ENCODE measurements at places on chromosomes 2 and 18.

DNA sequence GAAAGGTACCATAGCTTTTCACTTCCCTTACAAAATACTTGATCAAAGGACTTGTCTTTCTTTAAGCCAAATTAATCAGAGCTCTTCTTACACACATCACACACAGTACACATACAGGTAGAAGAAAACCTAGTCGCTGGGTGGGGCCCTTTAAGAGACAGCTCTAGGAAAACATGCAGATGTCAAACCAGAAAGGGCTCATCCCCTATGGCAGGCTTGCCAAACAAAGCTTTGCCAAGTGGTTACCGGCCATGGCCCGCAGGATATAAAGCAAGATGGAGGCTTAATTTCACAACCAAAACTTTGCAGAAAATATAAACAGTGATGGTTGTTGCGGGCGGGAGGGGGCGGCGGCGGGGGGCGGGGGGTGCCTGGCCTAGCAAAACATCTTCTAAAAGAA, 2156.0 kb upstream of the PIK3C3 start:
- DNase-seq: no peak

GRCh38 chr18:74532511-74533025, 1.7 kb upstream of the CNDP1 start:
- DNase-seq: no peak

DNA sequence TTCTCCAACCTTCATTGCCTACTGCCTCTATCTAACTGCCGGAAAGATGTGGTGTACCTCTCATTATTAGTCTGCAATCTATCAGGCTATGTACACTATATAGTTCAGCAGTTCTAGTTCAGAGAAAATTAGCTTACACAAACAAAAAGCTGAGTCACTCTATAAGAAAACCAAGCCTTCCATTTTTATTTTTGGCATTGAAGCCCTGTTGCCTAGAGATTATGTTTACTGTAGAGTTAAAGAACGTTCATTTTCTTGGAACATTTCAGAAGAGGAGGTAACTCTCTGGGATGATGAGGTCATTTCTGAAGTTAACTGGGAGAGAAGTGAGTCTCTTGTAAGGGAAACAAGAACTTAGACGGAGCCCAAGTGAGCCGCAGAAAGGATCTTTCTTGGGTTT, 133.5 kb downstream of the FAM124B start:
- DNase-seq: no peak

DNA sequence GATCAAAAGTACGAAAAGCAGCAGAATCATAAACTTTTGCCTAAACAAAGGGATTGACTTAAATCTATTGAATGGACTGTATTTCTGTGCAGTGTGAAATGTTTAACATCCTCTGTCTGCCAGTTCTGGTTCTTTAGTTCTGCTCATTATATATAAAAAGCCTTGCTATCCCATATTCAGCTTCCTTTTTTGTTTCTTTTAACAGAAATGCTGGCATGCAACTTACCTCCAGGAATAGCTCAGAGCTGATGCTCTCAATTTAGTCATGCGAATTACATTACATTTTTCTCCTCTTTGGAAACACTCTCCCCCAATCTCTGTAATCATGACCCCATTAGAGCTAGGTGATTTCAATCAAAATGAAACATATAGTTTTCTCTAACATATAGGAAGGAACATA, 73.6 kb downstream of the SPHKAP start:
- no peak for DNase-seq

DNA sequence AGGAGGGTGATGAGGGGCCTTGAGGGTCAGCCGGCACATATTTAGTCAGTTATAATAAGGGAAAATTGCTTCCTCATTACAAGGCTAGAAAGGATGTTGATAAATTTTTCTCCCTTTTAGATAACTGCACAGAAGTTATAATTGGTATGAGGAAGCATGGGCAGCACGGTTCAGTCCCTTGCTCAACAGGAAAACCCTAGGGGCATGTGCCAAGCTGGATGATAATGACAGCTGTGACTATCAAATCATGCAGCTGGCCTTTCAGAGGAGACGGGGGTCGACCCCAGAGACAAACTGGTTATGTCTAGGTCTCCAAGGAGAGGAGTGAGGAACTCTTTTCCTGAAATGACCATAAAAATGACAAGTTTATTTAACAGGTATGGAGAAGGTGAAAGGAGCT, 448.1 kb upstream of the VRK2 start:
- no peak for DNase-seq

- no peak for DNase-seq
These were observed 55.4 kb downstream of the MAP4K3 start for GRCh38 chr2:39381653-39382052.

DNA sequence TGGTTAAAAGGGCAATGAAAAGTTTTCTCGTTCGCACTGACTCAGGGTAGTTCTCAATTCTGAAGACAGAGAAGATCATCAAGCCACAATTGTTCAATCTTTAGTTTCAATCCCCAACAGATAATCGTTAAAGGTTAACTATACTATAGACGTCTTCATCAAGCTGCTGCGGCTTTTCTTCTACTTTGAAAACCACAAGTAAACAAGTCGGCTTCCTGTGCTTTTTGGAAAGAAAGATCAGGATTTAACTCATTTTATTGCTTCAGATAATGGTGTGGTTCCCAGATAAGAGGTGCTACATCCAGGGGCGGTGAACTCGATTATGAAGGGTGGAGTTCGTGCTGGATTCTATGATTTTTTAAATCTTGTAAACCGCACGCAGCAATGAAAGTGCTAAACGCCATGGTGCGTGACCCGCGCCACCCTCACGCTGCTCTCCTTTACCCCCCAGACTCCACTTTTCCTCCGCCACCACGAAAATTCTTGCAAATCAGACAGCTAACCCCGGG, 545 bp upstream of the CDCA7 start:
- peak; percentile 84 for DNase-seq

GRCh38 chr18:27887711-27888495, 289.0 kb downstream of the CDH2 start:
- DNase-seq: no peak

- DNase-seq: no peak
These were observed 53.4 kb downstream of the TPGS2 start for GRCh38 chr18:36775396-36775795.

DNA sequence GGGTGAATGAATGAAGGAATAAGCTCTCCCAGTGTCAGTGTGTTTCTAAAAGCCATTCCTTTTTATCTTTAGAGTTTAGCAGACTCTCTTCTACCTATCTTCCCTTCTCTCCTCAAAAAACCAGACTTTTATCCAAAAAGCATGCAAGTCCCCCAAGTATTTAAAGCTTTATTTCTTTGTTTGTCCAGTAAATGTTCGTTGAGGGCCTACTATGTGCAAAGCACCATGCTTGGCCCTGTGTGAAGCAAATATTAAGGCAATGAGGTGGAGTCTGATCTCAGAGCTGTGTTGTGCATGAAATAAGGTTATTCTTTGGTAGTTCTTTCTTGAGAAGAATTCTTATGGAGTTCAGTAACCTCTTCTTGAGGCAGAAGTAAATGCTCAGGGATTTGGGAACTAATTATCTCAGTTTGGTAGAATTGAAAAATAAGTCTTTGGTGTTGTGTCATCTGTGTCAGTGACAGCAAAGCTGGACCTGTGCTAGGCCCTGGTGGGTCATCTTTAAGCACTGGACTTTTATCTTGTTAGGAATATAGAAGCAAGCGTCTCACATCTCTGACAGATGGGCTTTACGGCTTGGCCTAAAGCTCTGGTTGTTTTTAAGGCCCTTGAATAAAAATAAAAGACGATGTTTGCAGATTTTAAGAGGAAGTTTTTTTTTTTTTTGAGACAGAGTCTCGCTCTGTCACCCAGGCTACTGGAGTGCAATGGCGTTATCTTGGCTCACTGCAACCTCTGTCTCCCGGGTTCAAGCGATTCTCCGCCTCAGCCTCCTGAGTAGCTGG, 28.1 kb upstream of the CASP10 start:
- DNase-seq: no peak

- no peak for DNase-seq
These were observed 385.5 kb downstream of the PIK3C3 start for GRCh38 chr18:42340423-42341009.

DNA sequence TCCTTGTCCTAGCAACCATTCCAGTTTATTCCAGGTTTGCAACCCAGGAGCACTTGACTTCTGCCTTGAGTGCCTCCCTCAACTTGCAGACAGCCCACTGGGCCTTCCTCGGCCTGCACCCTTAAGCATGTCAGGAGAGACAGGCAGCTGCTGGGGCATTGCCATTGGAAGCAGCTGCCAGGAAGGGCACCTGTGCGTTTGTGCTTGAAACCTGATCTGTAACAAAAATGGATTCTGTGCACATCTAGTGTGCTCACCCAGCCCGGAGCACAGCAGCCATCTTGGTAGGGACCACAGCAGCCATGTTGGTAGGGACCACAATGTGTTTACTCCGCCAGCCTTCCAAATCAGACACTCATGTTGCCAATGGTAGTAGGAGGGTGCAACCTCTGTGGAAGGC, 44.3 kb upstream of the GLI2 start:
- no peak for DNase-seq

GRCh38 chr2:176891857-176892256, 320.7 kb upstream of the HNRNPA3 start:
- no peak for DNase-seq

DNA sequence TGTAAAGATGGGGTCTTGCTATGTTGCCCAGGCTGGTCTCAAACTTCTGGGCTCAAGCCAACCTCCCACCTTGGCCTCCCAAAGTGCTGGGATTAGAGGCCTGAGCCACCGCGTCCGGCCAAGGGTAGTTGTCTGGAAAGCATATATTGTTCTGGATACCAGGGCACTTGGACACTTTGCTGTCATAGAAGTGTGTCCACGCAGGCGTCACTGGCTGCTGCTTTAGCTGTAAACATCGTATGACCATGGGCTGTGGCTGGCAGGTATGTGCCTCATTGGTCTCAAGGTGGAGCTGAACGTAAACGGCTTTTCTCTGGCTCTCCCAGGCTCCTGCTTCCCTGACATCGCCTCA, 3.2 kb upstream of the GPR35 start:
- no peak for DNase-seq

- DNase-seq: no peak
These were observed 1.5 kb upstream of the MTCL1 start for GRCh38 chr18:8703781-8704301.

DNA sequence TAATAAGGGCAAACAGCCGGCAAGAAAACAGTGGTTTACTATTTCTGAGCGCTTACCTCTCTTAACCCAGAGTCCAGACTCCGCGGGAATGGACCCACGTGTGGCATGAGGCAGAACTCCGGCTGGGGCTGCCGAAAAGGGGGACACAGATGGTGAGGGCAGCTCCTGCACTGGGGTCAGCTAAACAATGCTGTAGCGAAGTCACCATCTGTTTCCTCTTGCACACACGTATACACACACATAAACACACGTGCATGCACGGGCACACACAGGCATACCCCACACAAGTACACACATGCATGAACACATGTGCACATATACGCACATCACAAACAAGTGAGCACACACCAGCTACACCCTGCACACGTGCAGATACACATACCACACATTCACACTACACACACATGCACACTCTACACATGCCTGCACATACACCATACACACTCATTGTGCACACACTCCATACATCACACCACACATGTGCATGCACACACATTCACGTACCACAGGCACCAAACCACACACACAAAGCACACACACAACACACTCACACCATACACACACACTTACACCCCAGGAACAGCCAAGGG, 105.9 kb upstream of the ID2 start:
- no peak for DNase-seq

GRCh38 chr2:172147944-172148650, 45.4 kb upstream of the DLX2 start:
- DNase-seq: no peak

DNA sequence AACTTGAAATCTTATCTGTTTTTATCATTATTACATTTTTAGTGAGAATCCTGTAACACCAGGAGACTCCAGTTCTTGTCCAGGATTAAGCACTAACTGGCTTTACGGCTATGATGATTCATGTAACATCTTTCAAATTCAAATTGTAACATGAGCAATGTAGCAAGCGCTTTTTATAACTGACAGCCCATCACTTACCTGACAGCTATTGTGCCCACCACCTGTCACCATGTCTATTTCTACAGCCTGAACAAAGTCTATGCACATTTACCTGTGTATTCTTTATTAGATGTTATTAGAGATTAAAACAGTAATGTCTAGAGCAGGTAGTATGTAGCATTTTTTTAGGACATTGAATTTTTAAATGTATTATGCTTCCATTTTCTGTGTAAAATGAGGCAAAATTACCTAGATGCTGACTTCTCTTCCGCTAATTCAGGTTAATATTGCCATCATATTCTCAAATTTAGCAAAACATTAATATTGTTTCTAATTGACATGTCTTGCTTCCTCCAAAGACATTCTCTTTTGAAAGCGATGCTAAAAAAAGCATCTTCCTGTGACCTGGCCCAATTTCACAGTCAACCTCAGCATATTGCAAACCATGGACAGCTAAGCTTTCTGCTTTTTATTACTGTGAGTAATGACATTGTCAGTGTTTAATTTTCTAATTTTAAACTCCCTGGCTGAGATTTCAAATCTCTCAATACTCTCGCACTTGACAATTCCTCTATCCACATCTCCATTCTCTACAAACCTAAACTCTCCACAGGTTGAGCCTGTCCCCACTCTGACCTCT, 37.8 kb downstream of the RIT2 start:
- no peak for DNase-seq

GRCh38 chr18:23918395-23919032, 96.0 kb upstream of the TTC39C start:
- DNase-seq: peak; percentile 79

- peak; percentile 51 for DNase-seq
These were observed 73.3 kb downstream of the PIK3C3 start for GRCh38 chr18:42028247-42028832.

DNA sequence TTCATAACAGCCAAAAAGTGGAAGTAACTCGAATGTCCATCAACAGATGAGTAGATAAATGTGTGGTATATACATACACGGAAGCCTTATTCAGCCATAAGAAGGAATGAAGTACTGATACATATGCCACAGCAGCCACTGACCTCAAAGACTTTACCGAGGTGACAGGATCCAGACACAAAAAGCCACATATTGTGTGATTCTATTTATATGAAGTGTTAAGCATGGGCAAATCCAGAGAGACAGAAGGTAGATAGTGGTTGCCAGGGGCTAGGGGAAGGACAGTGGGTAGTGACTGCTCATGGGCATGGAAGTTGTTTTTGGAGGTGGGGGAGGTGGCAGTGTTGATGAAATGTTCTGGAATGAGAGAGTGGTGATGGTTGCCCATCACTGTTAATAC, 33.9 kb downstream of the ZAP70 start:
- peak; percentile 34 for DNase-seq

DNA sequence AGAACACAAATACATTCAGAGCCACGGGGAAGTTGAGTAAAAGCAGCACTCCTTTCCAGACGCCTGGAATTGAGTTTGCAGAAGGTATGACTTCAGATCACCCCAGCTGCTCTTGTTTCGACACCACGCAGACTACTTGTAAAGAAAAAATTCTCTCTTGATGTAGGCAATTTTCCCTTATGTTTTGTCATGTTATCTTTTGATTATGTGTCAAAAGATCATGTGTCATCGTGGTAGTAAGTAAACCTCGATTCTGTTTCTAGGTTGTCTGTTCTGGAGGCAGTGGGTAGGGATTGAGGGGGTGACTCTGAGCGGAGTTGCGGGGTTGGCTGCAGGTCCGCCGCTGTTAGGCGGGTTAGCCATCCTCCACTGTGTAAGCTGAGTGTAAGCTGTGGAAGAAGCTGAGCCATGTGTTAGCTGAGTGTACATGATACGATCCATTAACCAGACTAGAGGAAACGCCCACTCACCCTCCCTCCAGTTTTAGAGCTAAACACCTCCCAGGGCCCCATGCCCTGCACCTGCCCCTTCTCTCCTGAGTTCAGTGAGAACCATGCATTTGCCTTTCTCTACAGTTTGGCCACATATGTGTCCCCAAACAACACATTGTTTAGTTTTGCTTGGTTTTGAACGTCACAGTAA, 181.8 kb downstream of the SNTG2 start:
- DNase-seq: no peak

- DNase-seq: no peak
These were observed 149.6 kb downstream of the ESCO1 start for GRCh38 chr18:21450913-21451312.

Data from activated CD4-positive, alpha-beta T cell treated with anti-CD3 and anti-CD28 coated beads, Interleukin-10, Interleukin-2, amounts not matched to agents 100 ng/mL and 50 ng/mL, durations not matched to agents 16 hours and 8 hours (primary cell).